NCI-H2081 (cell line): ENCODE measurements at places on chromosomes 5 and 9.

DNA sequence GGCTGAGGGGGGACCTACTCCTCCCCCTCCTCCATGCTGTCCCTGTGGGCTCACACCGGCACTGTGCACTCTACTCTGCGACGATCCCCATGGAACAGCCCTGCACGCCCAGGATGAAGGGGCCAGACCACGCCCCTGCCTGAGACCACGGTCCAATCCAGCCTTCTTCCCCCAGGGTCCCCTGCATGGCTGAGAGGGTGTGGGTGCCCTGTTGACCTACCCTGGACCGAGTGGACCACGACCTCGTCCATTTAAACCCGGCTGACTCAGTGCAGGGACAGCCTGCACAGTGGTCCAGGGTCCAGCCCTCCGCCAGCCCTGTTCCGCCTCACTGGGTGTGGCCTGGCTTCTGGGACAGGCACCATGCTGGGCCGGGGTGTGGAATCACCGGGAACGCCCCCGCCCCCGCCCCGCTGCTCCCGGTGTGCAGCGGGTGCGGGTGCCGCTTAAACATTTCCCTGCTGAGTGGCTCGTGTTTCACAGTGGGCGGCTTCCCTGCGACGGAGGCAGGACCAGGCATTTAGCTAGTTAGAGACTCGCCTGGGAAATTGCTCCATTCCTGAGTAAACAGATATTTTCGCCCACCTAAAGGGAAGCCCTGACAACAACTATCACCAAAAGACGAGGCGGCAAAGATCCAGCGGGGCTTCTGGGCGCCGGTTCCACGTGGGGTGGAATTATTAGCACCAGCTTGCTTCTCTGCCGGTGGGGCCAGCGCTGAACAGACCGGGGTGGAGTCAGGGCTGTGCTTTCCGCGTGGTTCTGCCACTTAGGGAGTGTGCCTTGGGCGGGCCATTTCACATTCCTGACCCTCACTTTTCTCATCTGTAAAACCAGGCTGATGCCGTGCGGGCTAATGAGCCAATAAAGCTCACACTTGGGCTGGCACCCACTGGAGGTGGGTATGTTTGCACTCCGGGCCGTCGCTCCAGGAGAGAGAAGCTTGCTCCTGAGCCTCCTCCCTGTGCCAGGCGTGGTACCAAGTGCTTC lies 22.6 kb downstream of the DBH start:
- peak; percentile 83 for DNase-seq

- no peak for DNase-seq
Observed at GRCh38 chr5:143952809-143953208, 140.8 kb downstream of the HMHB1 start.

DNA sequence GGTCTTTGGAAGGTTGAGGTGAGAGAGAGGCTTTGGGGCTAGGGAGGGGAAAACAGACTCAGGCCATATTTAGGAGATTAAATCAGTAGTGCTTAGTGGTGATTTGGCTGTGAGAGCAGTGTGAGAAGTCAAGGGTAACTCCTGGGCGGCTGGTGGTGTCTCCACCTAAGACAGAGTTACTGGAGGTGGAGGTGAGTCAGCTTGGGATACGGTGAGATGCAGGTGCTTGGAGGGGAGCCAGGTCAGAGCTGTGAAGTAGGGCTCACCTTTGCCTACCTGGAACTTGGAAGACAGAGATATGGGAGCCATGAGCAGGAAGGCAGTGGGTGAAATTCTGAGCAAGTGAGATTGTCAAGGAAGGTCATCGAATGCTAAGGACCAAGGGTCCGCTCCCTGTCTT lies 24.5 kb downstream of the RGS3 start:
- DNase-seq, result no peak

DNA sequence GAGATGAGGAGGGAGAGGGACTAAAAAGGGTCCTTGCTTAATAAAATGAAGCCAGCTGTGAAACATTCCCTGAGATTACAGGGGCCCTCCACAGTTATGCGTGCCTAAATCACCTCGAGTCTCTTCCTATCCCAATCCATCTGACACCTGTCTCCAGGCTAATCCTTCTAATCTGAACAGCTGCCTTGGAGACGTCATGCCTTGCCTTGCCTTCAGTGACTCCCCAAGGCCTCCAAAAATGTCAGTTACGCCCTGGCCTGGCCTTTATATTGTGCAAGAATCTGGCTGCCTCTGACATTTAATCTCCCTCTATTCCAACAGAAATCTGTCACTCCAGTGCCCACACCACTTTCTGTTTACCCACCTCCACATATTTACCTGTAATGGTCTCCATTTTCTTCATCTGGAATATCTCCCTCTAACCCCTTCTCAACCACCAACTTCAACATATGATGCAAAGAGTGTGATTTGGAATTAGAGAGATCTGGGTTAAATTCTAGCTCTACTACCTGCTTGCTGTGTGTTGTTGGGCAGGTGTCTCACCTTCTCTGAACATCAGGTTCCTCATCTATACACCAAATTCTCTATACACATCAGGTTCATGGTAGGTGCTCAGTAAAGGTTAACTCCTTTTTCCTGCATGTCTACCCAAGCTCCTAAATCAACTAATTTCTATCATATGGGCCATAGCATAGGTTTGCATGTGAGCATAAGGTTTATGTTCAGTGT lies 57.9 kb downstream of the PTCD2 start:
- no peak for DNase-seq

DNA sequence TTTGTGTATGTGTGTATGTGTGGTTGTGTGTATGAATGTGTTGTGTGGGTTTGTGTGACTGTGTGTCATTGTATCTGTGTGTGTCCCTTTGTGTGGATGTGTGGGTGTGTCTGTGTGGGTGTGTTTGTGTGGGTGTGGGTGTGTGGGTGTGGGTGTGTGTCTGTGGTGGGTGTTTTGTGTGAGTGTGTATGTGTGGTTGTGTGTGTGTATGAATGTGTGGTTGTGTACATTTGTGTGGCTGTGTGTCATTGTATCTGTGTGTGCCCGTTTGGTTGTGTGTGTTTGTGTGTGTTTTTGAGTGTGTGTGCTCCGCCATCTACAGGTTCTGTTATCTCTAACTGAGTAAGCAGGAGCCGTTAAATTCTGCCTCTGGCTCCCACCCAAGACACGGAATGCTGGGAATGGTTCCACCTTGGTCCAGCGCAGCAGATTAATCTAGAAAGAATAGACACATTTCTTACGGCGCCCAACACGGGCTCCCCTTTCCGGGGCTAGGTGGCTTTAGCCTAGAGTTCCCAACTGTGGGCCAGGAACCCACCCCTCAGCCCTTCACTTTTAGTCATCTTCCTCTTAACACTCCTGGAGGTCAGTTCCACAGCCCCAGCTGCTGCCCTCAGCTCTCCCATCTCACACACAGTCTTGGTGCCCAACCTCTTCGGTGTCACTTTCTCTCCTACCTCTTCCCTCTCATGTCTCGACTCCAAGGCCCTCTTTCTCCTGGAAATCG lies 197.1 kb downstream of the TTLL11 start:
- no peak for DNase-seq

DNA sequence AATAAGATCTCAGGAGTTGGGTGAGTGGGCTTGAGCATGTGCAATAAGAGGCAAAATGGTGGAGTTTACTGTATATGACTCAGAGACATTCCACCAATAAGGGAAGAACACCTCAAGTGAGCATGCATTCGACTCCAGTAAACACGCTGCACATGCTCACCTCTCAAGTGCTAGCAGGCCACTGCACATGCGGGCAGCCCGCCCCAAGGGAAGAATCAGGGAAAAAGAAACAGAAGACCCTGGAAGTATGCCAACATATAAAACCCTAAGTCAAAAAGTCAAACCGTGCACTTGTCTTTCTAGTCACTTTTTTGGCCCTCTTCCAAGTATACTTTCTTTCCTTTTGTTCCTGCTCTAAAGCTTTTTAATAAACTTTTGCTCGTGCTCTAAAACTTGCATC lies 245.3 kb upstream of the RASA1 start:
- DNase-seq, result no peak

DNA sequence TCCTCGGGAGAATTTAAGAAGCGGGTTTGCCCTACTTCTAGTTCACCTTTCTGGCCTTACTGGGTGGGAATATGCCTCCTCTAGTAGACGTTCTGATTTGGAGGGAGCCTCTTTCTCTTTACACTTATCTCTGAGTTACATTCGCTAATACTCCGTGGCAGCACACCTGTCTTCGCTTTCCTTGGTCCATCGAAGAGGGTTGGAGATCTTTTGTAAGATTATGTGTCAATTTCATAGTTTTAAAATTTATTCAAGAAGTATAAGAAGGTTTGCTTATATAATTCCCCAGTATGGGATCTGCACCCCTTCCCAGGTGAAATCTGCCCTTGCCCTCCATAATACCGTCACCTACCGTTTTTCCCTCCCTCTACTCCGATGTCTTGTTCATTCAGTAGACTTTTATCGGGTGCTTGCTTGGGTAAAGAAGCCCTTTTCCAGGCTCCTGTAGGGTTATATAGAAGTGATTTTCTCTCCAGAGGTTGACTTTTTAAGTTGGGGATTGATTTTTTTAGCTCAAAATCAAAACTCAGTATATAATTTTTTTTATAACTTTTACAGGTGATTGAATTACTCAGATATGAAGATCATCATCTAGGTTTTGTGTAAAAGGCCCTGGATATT lies 1.1 kb downstream of the GPBP1 start:
- DNase-seq, result no peak

GRCh38 chr9:89171693-89172092 lies 6.9 kb downstream of the SHC3 start:
- DNase-seq, result no peak

GRCh38 chr5:4295663-4296339 lies 700.2 kb downstream of the IRX1 start:
- no peak for DNase-seq

DNA sequence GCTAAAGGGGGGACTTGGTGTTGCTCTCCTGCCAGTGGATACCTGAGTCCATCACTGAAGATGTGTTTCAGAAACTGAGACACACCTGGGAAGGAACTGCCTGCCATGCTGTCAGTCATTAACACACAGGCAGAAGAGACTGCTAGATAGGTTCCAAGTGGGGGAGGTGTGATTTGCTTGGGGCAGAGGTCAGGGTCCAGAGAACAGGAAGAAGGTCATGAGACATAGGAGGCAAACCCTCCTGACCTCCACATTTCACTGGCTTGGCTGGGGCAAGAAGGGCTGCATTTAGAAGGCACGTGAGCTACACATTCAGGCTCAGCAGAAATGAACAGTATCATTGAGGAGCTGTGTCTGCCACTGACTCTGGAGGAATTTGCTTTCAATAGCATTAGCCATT lies 215.8 kb downstream of the HSPA4 start:
- no peak for DNase-seq

DNA sequence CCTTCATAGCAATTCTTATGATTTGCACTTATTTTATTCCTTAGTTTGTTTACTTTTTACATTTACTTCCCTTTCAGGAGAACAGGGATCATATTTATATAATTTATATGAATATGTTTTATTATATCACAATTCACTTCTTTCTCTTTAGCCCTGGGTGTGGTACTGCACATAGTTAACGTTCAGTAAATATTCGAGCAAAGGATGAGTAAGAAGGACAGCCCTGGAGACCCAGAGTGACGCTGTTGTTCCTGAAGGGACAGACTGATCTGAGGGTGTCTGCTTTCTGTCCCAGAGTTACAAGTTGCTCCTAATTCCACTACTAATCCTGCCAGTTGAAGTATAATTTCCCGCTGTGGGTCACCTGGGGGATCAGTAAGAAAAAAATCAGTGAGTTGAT lies 366.1 kb downstream of the DMRT2 start:
- no peak for DNase-seq
